ENCODE measurements at places on chromosomes 3 and 15. TPM values are rescaled to one million over a fixed set of nuclear protein-coding genes. Genes with fewer than 3 reads are reported as not detected.

DNA sequence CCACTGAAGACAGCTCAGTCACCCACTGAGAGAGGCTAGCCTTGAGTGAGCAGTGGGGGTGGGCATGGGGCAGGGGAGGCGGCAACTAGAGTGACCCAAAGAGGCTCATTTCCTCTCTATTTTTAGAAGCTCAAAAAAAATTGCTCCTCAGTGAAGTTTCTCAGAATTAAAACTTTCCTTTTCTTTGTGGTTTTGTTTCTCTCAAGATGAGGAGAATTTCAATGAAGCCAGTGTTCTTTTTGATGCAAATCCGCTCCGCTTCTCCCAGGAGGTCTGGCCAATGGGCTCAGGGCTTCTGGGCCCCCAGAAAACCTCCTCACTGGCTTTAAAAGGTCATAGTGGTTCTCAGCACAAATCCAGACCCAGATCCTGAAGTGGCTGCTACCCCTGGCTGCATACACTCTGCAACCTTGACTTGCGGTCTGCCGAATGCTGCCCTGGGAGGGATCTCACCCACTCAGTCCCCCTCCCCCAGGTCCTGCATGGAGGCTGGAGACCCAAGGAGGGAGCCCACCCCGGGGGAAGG is at the start of gene ACSBG1:
ACSBG1 (minus strand) TSS at position 51 of the 526 bp plus-strand sequence. CDS start 64 bp downstream, outside the sequence.
- no peak for DNase-seq

COL6A5 gene
- 0.02 TPM for total RNA-seq

DNA sequence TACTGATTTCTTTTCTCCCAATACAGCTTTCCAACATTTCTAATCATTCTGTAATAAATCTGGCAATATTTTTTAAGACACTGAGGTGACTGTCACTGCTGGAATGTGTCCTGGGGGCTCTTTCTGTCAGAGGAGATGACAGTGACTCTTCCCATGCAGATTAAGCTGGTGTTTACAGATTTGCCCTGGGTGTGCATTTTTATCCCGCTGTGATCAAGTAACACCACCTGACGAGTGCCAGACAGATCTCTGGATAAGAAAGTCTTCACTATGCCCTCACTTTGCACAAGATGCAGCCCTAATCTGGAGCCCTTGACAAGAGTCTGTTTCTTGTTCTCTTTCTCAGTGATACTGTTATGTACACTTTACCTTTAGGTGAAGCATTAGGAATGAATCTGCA is 477.7 kb downstream of the ZIC1 start:
- no peak for DNase-seq

- no peak for DNase-seq
Observed at GRCh38 chr3:196050597-196050996, 31.3 kb downstream of the TFRC start.

GALNT15 gene
- not detected for total RNA-seq

GRCh38 chr3:73727117-73727821 is 102.5 kb upstream of the PDZRN3 start:
- no peak for DNase-seq

AMT gene
- 3.2 TPM for total RNA-seq

DNA sequence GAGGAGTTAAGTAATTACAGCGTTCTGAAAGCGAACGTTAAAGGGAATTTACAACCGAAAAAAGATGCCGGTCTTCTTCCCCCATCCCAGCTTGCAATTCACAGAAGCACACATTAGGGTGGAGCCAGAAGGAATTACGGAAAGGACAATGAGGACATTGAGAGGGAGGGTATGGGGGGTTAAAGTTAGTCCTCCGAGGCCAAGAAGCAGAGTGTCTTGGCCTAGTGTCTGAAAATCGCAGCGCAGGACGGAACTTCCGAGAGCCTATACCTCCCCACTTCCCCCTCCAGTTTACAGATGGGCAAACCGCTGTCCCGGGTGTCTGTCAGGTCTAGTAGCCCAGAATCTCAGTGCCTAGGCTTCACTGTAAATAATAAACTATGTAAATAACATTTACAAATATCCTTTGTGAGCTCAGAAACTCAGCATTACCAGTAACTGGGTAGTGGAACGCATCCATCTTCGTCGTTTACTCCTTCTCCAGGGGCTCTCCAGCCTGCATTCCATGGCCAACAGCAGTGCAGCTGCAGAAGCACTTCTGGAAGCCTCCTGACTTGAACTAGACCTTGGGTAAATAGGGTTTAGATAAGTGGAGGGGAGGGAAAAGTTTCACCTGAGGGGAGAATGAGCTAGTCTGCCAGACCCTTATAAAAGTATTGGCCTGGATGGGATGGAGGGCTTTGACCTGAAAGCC is 922 bp downstream of the ADPRH start:
- peak; percentile 53 for DNase-seq

DNA sequence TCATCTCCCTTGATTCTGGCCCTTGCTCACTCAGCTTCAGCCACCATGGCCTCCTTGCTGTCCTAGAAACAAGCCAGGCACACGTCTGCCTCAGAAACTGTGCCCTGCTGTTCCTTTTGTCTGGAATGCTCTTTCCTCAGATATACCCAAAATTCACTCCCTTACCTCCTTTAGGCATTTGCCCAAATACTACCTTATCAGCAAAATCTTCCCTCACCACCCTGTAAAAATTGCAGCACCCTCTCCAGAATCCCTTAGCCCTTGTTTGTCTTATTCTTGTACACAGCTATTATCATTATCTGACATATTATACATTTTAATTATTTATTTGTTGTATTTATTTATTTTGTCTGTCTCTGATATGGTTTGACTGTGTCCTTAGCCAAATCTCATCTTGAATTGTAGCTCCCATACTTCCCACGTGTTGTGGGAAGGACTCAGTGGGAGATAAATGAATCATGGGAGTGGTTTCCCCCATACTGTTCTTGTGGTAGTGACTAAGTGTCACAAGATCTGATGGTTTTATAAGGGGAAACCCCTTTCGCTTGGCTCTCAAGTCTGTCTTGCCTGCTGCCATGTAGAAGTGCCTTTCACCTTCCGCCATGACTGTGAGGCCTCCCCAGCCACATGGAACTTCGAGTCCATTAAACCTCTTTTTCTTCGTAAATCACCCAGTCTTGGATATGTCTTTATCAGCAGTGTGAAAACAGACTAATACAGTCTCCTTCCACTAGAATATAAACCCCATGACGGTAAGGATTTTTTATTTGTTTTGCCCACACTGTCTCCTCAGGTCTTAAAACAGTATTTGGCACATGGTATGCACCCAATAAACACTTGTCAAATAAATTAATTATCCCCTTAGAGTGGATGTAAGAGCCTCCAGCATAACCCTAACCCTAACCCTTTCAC is 60.0 kb upstream of the STT3B start:
- DNase-seq = peak; percentile 46

DNA sequence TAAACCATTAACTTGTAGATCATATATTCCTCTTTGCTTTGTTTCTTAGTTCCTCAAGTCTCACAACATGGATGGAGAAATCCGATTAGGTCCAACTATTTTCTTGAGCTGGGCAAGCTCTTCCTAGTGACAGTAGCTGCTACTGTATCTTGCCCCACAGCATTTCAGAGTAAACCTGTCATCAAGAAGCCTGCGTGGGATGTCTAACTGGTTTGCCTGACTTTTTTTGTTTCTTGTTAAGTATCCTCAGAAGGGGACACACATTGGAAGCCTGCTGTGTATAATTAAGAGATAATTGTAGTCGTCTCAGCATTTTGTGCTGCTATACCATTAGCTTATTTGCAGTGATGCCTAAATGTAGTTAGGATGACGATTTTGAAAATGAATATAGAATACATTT is 29.3 kb upstream of the STT3B start:
- DNase-seq = no peak

GRCh38 chr3:5096336-5097008 is 25.6 kb upstream of the ARL8B start:
- DNase-seq = no peak

DNA sequence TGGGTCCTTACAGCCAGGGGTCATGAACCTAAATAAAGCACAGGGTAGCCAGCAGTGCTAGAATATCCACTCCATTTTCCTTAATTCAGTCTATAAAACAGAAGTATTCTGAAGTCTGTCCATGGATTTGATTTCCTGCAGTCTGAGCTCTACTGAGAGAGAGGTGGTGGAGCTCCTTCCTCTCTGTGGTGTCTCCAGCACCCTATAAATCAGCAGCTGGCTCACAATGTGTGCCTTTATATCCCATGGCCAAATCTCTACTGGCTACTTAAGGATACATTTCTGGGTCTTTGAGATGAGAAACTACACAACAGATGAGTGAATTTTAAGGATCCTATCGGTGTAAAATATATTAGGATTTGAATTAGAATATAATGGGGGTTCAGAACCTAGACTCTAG is 339.9 kb upstream of the RBMS3 start:
- no peak for DNase-seq

RPL39L gene
- 25.0 TPM for total RNA-seq

- peak; percentile 66 for DNase-seq
Observed at GRCh38 chr15:58748040-58748851, 1.3 kb downstream of the ADAM10 start.

DNA sequence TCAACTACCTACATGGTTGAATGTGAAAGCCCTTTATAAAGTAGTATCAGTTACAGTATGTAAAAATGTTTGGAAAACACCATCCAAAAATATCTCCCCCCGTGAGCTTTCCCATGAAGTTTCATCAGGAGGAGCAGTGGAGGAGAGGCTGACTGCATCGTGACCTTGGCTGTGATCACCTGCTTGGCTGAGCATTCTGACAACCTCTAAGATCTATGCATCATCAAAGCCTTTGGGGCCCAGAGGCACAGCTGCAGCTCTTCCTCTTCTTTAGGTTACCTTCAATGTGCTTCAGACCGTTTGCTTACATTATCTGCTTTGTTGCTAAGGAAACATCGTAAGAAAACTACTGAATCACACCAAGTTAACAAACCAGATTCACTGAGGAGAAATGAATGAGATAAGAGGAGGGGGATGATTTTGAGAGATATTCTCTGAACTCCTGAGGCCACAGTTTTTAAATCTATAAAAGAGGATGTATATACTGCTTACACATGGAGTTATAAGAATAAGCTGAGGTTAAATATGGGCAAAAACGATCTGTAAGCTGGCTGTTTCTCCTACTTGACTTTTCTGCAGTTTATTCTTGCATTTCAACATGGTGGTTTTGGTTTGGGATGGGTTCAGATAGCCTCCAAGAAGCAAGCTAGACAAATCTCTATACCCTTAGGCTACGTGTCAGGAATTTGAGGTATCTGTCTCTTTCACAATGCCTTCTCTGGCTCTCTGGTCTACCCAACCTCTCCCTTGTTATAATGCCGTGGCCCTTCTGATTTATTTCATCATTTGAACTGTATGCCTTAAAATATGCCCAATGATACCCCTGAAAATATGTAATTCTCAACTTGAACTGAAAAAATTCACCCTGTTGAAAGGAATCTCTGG is 4.0 kb downstream of the GCSAM start:
- DNase-seq = peak; percentile 59

DNA sequence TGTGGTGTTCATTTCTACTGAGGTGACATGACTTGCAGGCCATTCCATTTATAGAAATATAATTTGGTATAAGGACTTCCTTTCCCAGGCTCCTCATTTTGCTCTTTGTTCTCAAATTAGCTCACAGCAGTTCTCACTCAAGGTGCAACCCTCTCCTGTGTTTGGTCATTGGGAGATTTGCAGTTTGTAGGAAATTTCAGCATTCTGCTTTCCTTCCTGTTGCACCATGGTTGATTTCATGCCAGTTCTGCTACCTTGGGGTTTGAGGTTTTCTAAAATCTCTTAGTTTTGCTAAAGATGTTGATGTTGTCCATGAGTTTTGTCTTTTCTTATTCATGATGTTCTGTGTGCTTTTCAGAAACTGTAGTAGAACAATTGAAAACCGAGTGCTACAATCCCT is 65.7 kb upstream of the PROK2 start:
- no peak for DNase-seq

All from activated CD8-positive, alpha-beta memory T cell treated with anti-CD3 and anti-CD28 coated beads, Interleukin-2, amount 10 ng/mL, durations not matched to agents 7 days and 5 days (primary cell).